ENCODE measurements at places on chromosomes 7 and 10.

DNA sequence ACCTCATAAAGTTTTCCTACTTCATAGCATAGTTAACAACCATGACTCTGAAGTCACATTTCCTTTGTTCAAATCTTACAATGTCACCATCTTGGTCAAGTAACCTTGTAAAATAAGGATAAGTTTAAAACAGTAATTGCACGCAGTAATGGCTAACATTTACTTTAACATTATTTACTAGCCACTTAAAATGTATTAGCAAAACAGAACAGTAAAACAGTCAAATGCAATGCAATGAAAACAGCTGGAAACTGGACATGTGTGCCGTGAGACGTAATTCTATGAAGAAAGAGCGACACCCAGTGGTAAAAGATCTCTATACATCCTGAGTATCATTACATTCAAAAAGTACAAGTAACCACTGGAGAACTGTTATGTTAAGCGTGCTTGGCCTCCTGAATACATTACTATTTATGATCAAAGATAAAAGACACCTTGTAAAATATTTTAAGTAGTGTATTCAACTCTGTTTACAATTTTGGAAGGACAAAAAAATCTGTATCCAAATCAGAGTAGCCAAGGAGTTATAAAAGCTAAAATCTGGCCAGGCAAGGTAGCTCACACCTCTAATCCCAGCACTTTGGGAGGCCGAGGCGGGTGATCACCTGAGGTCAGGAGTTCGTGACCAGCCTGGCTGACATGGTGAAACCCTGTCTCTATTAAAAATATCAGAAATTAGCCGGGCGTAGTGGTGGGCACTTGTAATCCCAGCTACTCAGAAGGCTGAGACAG is 27.2 kb downstream of the ATE1 start:
- peak; percentile 9 for DNase-seq

GRCh38 chr7:1667566-1668395 is 2.3 kb upstream of the ELFN1 start:
- no peak for DNase-seq

DNA sequence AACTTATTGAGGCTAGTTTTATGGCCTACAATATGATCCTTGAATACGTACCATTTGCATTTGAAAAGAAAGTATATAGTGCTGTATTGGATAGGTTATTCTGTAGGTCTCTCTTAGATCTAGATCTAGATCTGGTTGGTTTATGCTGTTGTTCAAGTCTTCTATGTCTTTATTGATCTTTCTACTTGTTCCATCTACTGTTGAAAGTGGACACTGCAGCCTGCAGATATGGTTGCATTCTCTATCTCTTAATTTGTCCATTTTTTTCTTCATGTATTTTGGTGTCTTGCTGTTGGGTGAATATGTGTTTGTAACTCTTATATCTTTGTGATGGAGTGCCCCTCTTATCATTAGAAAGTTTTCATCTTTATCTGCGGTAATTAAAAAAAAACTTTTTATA is 139.4 kb upstream of the PCDH15 start:
- no peak for DNase-seq

DNA sequence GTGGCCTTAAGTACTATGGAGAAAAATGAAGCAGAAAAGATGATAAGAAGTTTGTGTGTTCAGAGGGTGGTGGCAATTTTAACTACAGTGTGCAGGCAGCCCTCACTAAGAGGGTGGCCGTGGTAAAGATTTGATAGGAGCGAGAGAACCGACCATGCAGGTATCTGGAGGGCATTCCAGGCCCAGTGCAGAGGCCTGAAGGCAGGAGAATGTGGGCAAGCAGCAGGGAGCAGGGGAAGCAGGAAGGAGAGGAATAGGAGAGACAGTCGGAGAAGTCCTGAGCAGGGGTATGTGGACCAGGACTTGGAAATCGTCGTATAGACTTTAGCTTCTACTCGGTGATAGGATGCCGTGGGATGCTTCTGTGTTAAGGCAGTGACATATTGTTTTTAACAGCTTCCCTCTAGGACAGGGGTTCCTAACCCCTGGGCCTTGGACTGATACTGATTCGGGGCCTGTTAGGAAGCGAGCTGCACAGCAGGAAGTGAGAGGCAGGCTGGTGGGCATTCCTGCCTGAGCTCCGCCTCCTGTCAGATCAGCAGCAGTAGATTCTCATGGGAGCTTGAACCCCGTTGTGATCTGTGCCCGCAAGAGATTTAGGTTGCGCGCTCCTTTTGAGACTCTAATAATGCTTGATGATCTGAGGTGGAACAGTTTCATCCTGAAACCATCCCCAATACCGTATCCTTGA is 227.2 kb downstream of the CCDC3 start:
- no peak for DNase-seq

DNA sequence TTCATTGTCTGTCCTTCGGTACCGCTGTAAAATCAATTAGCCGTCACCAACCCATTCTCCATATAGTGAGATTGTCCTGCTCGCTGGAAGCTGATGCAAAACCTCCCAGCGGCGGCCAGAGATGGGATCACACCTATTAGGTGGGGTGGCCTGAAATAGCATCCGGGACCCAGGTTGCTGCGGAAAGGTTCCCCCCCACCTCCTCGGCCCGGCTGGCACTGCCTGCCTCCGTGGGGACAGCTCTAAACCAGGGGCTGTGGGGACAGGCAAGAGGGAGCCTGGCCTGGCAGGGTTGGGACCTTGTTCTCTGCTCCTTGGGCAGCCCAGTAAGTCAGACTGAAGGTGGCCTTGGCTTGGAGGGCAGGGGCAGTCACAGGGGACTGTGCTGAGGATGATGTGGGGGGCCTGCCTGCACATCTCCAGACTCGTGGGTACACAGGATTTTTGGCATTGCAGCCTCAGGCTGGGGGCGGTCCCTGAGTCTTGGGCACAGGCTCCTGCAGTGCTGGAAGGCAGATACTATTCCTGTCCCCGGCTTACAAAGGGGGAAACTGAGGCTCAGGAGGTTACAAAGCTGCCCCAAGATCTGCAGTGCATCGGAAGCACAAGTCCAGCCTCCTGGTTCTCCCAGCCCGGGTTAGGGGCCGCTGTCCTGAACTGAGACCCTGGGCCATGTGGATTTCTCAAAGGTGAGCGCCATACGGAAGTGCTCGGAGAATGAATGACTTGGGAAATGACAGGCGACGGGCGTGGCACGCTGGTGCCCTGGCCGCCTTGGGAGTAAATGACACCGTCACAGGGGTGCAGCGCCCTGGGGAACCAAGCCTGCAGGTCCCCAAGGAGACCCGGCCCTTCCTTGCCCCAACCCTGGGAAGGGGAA is 65.6 kb downstream of the UNCX start:
- DNase-seq: no peak
